Stimulated activated CD8-positive, alpha-beta memory T cell treated with anti-CD3 and anti-CD28 coated beads, Interleukin-15, amount 100 ng/mL, for 1 hour (primary cell): ENCODE measurements at places on chromosomes 3 and 15.

GRCh38 chr3:149646181-149646766 lies 11.6 kb downstream of the WWTR1 start:
- no peak for DNase-seq

DNA sequence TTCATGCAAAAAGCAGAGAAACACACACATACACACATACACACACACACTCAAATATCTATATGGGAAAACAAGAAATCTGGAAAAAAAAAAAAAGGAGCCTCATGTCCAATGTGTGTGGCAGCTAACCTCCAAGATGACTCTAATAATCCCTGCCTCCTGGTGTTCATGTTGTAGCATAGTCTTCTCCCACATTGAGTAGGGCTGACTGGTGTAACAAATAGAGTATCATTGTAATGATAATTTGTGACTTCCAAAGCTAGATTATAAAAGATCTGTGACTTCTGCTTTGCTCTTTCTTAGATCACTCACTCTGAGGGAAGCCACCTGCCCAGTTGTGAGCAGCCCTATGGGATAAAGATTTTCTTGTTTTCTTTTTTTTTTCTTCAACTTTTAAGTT lies 130.9 kb upstream of the TNIK start:
- no peak for DNase-seq

GRCh38 chr3:143139762-143140161 lies 20.2 kb downstream of the CHST2 start:
- DNase-seq = no peak

- no peak for DNase-seq
Measured at GRCh38 chr3:112786002-112786590, 60.6 kb downstream of the CD200R1L start.

DNA sequence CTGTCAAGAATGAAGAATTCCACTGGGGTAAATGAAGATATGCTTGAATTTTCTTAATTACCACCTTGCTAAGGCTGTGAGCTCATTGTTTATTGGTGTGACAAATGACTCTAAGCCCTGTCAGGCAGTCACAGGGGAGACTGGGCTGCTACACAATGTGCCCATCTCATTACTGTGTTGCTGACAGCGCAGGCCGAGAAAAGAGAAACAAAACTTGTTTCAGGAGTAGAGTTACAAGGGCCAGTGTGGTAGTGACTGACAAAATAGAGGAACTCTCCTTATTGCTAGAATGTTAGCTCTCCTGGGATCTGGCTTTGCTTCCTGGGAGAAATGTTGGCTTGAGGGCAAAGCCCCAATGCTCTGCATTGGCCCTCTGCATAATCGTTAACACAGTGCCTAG lies 130.4 kb upstream of the CRBN start:
- DNase-seq = no peak
